SK-N-DZ (cell line): ENCODE measurements at places on chromosomes 5 and 9.

- DNase-seq, result no peak
Measured at GRCh38 chr5:485946-486491, 38.2 kb downstream of the SLC9A3 start.

DNA sequence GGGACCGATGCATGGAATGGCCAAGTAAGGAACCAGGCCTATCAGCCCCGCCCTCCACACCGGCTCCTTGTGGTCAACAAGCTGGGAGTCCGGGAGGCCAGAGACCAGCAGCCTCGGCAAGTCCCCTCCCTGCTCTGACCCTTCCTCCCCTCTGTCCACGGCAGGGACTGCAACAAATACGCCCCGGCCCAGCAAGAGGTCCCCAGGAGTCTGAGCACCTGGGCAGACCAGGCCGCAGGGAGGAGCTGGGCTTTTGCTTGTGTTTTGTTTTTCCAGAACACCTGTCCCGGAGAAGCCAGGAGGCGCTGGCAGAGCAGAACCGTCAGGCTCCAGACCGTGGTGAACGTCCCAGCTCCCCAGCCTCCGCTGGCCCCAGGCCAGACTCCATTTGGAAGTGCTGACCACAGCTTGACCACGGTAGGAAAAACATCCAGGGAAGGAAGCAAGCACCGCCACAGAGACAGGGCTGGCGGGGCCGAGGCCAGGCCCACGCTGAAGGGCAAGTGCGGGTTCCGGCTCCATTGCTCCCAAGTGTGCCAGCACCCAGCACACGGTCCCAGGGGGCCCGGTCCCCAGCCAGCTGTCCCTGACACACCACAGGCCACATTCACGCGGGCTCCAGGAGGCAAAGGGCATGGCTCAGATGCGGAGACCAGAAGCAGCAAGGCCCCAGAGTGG lies 56.7 kb downstream of the VAV2 start:
- no peak for DNase-seq

DNA sequence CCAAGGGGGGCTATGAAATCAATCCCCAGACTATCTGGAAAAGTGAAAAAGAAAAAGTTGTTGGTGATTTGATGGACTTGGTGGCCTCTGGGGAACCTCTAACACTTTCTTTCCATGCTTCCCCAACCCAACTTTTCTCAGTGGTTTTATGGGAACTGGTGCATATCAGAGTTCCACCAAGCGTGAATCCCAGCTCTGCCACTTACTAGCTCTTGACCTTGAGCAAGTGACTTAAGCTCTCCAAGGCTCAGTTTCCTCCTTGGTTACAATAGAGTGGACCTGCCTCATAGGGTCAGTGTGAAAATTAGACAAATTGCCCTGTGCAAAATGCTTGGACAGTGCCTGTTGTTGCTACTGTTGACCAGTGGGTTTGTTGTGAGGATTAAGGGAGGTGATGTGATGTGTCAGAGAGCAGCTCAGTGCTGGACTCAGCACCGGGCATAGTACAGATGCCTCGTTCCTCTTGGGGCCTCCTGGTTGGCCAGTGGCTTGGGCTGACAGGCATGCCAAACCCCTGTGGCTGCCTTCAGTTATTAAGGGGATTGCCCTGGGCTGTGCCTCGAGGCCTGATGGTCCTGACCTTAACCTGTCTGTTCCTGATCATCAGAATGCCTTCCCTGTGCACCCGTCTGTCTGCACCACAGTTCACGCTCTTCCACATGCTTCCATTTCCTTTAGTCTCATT lies 49.3 kb downstream of the COL15A1 start:
- no peak for DNase-seq

GRCh38 chr5:158264264-158264663 lies 405.3 kb upstream of the CLINT1 start:
- DNase-seq, result peak; percentile 38

GRCh38 chr5:170421826-170422225 lies 32.7 kb upstream of the KCNMB1 start:
- no peak for DNase-seq

GRCh38 chr5:6743161-6743560 lies 29.9 kb downstream of the TENT4A start:
- DNase-seq, result no peak

- DNase-seq, result no peak
Measured at GRCh38 chr9:3189113-3189861, 336.5 kb downstream of the RFX3 start.

GRCh38 chr5:75818661-75819060 lies 101.4 kb upstream of the POC5 start:
- DNase-seq, result no peak

DNA sequence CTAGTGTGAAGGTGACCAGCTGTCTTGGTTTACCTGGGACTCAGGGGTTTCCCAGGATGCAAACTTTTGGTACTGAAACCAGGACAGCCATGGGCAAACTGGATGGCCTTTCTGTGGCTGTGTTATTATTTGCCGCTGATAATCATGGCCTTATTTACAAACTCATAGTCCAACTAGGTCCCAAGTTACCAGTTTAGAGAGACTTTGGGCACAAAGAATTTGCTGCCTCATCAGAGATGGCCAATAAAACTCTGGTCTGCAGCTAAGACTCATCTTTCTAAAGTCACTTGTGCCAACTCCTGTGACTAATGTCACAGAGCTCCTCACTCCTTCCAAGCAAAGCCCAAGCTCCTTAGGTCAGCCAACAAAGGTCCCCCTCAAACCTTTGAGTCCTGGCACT lies 47.5 kb upstream of the PLPP6 start:
- DNase-seq, result no peak

- DNase-seq, result no peak
Measured at GRCh38 chr9:37028420-37029031, 5.5 kb downstream of the PAX5 start.

DNA sequence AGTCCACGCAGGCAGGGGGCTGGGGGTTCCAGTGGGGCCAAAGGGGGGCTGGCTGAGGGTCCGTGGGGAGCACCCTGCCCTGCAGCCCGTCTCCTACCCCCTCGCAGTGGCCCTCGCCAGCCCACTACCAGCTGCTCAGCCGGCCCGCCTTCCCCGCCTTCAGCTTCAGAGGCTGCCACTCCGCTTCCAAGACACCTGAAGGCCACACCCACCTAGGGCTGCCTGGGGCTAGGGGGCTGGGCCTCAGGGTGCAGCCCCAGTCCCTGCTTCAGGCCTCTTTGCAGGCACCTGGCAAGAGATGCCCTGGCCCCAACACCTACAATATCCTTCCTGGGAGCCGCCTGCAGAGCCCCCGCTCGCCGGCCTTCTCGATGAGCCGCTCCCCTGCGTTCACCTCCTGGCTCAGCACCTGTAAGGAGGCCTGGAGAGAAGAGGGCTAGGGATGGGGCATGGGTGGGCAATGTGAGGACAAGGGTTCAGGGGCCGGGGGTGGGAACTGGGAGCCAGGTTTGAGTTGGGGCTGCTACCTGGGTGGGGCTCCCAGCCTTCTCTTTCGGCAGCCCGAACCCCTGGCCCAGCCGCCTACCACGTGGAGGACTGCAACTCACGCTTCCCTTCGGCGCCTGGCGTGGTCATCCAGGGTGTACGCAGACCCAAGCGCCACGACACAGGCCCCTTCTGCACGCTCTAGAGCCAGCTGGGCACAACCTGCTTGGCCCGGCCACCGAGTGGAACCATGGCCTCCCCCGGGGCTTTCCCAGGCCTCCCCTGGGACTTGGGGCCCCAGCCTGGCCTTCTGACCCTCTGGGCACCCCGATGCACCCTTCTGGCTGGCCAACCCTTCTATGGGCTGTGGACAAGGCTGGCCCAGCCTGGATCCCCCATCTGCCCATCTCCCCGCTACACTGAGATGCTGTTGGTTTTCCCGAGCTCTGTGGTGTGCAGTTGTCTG lies 1.7 kb downstream of the STPG3 start:
- DNase-seq, result no peak

DNA sequence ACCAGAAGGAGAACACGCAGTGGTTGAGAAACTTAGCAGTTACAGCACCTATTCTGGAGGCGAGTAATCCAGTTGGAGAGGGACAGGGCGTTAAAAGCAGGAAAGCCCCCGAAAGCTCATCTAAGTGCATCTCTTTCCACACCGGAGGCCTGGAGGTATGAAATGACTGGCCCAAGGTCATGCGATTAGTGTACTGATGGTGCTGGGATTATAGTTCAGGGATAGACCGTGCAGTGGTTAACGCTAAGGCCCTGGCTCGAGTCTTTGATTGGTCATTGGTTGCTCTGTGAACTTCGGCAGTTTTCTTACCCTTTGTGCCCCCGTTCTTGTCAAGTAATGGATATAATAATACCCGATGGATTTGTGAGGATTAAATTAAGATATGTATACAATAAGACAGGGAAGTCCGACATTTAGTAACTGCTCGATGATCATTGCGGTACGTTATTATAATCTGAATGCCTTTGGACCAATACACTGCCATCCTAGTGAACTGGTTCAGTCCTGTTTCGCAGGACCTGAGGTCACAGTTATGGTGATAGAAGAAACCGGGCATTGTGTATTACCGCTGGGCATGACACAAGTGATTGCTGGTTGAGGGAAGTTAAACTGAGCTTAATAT lies 960 bp downstream of the CANX start:
- DNase-seq, result no peak

DNA sequence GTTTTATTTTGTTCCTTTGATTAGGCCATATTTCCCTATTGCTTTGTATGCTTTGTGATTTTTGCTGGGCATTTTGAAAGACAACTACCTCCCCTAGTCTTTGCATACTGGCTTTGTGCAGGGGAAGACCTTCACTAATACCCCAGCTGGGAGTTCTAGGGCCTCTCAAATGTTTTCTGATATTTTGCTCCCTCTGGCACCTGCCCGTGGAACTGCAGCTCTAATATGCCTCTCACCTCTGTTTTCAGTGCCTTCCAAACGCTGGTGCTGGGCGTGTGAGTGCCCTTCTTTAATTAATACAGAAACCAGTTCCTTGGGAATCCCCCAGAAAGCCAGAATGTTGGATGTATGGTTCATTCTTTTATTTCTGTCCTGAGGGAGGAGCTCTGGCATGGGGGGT lies 204.5 kb downstream of the COMMD10 start:
- no peak for DNase-seq

DNA sequence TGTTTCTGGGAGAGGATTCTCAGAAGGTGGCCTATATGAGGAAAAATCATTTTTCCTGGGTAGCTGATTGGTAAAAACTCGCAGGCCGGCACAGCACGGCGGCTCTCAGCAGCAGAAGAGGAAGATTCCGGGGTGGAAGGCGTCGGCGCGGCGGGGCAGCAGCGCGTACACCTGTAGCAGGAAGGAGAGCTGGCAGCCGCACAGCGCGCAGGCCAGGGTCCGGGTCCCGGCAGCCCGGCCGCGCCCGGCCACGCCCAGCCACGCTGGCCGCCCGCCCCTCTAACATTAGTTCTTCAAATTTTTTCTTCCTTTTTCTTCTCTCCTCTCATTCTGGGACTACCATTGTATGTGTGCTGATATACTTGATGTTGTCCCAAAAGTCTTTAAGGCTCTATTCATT lies 24.8 kb upstream of the ZNF618 start:
- no peak for DNase-seq

DNA sequence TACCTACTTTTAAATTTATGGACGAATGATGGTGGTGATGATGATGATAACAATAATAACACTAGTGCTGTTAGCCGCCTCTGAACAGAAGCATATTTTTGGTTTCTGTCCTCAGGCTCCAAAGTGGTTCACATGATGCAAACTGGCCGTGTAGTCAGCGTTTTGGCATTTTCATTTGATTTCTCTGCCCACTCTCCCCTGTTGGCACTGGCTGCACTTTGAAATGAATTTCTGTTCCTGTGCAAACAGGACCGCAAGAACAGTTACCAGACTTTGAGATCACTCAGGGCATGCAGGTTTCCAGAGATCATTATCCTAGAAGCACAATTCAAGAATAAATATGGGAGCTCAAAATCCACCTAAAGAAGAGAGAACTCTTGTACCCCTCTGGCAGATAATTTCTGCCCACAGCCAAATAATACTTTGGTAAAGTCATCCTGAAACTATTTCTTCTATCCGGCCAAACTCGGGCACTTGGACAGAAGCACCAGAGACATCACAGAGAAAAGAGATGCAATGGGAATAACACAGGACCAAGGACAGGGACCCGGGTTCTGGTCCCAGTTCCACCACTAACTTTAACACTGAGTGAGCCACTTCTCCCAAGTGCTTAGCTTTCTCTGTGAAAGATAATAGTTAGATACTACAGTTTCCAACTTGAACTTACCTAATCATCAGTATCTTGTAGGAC lies 201.7 kb upstream of the PTGER4 start:
- DNase-seq, result no peak

- DNase-seq, result no peak
Measured at GRCh38 chr5:66655395-66656324, 59.5 kb downstream of the MAST4 start.

GRCh38 chr9:7980691-7981289 lies 181.2 kb upstream of the DMAC1 start:
- no peak for DNase-seq

DNA sequence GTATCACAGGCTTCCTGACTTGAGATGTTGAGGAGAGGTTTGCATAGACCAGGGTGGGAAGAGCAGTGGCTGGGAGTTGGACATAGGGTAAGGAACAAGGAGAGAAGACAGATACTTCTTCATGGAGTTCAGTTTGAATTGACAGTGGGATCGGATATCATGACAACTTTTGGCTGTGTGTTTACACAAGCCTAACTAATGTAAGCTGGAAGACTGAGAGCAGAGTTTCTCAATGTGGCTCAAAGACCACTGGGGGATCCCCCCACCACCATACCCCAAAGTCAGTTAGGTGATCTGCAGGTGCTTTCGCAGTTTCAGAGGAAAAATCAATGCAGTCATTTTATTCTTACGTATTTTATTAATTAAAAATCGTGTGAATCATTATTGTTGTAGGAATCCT lies 125.9 kb downstream of the AOPEP start:
- no peak for DNase-seq

- DNase-seq, result no peak
Measured at GRCh38 chr9:92206488-92206887, 87.0 kb downstream of the IARS1 start.

DNA sequence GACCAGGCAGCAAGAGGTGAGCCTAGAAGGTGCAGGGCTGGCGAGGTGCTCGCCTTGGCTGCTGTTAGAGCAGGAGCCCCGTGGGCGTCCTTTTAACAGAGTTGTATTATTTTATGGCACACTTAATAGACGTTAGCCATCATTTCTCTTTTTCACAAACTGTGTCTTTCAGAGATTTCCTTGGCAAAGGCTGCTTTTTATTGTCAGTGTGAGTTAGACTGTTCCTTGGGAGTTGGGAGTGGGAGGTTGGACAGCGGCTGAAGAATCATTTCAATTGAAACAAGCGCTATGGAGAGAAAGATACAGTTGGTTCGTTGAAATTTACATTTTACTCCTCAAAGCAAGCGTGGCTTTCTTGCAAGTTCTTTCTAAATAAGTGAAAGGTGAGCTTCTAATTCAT lies 133.2 kb downstream of the TRIO start:
- DNase-seq, result no peak

GRCh38 chr9:21507483-21507790 lies 25.3 kb upstream of the IFNE start:
- no peak for DNase-seq

GRCh38 chr5:56279979-56280378 lies 46.8 kb upstream of the ANKRD55 start:
- no peak for DNase-seq

- no peak for DNase-seq
Measured at GRCh38 chr5:32909207-32909606, 198.1 kb downstream of the NPR3 start.
